ENCODE measurements at places on chromosomes 6 and 20.
A peak's percentile ranks its signal among the peaks of the same experiment; 100 is the strongest.

GRCh38 chr6:87832025-87832825, 130.2 kb upstream of the AKIRIN2 start:
- DNase-seq: peak; percentile 29

DNA sequence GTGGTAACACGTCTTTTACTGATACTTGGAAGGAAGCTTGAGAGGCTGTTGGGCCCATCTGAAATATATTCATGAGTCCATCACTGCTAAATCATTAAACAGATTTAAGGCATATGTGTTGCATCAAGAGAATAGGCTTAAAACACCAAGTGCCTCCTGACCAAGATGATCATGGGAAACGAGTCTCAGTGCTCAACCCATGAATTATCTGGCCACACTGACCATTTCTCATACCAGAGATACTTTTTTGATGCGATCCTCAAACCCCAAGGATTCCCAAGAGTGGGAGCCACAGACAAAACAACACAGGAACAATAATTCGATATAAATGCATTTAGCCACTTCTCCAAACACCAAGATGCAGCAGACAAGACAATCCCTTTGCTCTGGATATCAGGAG, 17.2 kb downstream of the HEY2 start:
- DNase-seq: no peak

- DNase-seq: no peak
Measured at GRCh38 chr6:154960854-154961530, 34.1 kb upstream of the TIAM2 start.

DNA sequence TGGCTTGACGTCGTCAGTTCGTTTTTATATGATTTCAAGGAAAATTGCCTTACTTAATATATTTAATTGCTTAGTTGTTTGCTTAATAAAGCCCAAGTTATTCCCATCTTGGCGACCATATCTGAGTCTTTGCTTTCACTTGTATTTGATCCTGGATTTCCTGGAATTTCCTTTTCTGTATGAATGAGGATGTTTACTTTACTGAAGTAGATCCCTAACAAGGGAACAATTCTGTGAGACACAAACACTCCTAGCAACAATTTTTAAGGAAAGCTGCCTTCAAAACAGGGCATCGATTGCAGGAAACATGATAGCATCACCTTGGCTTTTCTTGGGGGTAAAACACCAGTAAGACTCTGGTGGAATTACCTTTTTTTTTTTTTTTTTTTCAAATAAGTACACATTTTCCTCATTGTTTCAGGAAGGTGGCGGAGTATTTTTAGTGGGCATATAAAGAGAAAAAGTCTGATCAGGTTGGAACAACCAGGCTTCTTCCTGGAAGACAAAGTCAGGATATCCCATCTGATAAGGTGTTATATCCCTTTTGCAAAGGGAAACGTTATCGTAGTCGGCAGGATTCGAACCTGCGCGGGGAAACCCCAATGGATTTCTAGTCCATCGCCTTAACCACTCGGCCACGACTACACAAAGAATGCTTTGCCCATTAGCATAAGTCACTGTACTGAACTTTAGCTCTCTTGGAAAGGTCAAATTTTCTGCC, 68.5 kb upstream of the ZNF184 start:
- no peak for DNase-seq

DNA sequence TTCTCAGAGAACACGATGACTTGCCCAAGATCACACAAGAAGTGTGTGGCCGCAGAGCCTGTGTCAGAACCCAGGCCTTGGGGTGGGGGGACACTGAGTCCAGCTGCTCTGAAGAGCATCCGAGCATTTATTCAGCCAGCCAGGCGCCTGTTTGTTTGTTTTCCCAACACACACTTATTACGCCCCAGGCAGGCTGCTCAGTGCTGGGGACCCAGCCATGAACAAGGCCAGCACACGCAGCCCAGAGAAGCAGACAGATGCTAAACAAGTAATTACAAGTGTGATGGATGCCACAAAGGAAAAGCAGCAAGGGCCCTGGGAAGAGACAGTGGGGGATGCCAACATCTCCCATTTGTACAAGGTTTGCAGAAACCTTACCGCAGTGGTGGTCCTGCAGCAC, 19.4 kb upstream of the SIRPA start:
- peak; percentile 59 for DNase-seq

DNA sequence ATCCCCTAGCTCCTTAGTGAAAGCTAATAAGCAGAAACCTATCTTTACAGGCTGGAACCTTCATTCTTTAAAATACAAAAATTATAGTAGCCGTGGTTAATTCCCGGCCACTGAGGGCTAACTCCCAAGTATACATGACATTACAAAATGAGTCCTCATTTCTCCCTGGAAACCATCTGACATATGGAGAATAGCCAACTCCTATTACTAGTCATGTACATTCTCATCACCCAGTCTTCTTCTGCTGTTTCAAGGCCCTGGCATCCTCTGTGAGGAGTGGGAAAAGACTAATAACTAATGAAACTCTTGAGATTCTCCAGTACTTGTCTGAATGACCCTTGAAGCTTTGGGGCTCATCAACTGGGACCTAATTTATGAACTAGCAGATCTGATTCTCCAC, 30.2 kb downstream of the CSNK2A1 start:
- DNase-seq: no peak

- DNase-seq: no peak
Measured at GRCh38 chr6:44667668-44668390, 280.3 kb downstream of the CDC5L start.

GRCh38 chr6:47535316-47536225, 58.0 kb downstream of the CD2AP start:
- no peak for DNase-seq

DNA sequence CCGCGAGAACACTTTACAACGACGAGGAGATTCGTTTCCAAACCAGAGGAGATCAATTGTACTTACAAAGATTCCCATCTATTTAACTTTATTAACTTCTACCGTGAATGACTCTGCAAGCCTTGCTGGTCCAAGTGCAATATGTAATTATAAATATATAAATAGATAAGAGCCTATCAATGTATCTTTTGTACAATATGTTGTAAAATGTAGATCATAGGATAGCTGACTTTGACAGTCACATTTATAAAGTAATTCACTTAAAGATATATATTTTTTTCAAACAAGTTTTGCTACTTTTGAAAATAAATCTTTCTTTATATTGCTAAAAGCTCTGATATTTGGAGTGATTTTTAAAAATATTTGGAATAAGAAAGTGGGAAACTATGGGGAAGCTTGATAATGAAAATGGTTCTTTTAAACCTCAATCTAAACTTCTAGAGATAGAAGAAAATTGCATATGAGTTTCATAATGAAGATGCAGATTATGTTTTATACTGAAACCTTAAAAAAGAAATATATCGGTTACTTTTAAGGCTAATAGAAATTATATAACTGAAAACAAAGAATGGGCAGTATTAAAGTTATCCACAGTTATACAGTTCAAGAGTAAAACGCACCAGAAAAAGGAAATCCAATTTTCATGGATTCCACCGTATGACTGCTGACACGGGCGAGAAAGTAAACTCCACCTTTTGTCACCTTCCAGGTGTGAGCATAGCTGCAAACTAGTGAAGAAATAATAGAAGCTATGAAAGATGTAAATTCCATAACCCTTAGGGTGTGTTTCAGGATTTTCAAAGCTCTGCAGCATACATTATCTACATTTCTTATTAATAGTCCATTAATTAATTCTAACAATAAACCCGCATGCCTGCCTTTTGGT, 3.3 kb downstream of the TCF21 start:
- DNase-seq: no peak

GRCh38 chr6:73042892-73043291, 182.4 kb downstream of the KHDC1L start:
- no peak for DNase-seq

DNA sequence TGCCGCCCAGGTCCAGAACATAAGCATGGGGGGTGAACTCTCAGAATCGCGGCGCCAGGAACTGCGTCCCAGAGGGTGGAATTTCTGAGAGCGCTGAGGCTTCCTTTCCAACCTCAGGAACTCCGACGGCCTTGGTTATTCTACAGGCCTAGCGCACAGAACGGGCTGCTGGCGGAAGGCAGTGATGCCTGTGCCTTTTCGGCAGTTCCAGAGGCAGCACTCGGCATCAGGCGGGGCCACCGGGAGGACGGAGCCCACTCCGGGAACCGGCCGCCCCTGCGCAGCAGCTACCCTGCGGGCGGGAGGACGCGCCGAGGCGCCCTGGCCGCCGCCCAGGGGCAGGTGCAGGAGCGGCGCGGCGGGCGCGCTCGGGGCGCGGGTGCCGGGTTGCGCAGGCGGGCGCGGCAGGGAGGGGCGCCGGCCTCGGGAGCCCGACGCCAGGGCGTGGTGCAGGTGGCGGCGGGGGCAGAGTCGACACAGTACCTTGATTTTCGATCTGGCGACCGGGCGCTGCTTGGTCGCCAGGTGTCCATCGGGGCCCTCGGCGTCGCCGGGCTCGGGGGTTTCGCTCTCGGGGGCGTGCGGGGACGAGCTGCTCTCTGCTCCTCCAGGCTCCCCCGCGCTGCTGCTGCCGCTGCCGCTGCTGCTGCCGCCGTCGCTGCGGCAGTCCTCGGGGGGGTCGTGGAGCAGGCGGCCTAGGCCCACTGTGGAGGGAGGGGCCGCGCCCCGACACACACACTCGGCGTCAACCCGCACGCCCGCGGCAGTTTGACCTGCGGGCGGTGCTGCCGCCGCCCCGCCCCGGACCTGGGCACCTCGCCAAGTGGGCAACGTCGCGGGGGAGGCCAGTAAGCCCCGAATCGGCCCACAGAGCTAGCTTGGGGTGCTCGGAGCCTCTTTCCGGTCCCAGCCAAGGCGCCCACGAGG, 1.3 kb downstream of the OVOL2 start:
- peak; percentile 75 for DNase-seq

DNA sequence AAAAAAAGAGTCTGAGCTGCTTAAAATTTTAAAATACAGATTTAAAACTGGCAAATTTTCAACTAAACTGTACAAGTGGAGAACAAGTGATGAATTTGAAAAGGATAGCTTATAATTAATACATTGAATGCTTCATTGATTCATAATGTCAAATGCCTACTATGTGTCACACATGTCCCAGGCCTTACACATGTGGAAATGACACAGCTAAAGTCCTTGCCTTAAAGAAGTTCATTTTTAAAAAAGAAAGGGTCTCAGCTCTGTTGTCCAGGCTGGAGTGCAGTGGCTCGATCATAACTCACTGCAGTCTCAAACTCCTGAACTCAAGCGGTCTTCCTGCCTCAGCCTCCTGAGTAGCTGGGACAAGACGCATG, 5.0 kb downstream of the NCOA5 start:
- no peak for DNase-seq

- peak; percentile 38 for DNase-seq
Measured at GRCh38 chr6:29602564-29603361, 17.8 kb downstream of the OR2H2 start.

GRCh38 chr6:79269877-79270276, 35.4 kb upstream of the HMGN3 start:
- DNase-seq: no peak

DNA sequence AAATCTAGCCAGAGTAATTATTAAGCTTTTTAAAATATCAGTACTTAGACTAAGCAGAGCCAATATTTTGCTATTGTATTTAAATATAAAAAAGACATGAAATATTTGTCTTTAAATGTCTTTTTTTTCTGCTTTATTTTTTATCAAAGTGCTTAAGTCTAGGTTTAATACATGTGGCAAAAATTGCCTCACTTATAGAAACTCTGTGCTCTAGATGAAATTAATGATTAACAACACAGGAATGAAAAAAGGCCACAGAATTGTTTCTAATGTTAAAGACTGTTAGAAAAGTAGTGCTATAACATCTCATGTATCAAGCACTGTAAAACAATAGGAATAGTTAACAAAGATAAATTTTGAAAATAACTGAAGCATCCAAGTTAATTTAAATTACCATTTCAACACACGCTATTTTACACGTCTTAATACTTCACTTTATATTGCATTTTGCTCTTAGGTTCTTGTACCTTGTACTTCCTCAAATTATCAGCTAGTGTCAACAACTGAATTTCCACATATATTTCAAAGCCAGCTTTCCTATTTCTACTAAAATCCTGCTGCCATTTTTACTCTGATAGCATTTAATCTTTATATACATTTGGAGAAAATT, 1515.1 kb downstream of the HACE1 start:
- DNase-seq: no peak

GRCh38 chr20:16187956-16188616, 385.2 kb downstream of the KIF16B start:
- DNase-seq: no peak

DNA sequence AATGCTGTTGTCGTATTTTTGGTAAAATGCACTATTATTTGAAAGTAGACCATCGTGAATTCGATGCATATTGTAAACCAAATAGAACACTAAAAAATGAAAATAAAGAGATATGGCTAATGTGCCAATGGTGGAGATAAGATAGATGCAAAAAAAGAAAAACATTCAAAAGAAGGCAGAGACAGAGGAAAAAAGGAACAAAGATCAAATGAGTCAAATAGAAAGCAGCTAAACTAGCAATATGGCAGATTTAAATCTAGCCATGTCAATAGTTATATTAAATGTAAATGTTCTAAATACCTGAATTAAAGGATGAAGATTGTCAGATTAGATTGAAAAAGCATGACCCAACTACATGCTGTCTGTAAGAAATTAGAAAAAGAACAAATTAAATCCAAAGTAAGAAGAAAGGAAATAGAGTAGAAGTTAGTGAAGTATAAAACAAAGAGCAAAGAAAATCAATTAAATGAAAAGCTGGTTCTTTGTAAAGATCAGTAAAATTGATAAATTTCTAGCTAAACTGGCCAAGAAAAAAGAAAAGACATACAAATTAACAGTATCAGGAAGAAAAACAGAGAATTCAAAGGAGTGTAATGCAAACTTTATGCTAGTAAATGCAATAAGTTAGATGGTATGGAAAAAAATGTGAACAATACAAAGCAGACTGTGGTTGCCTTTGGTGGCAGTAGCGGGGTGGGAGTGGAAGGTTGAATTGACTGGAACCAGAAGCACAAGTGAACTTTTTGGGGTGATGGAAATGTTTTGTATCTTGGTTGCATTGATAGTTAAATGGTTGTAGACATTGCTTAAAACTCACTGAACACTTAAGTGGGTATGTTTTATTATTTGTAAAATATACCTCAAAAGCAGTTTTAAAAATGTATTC, 44.8 kb downstream of the PTPN1 start:
- no peak for DNase-seq

- no peak for DNase-seq
Measured at GRCh38 chr6:43833223-43833995, 63.4 kb downstream of the VEGFA start.

- no peak for DNase-seq
Measured at GRCh38 chr6:77037439-77037838, 425.9 kb downstream of the HTR1B start.

- DNase-seq: no peak
Measured at GRCh38 chr6:41332842-41333736, 2.3 kb upstream of the NCR2 start.

GRCh38 chr6:134457941-134458340, 140.0 kb upstream of the SGK1 start:
- no peak for DNase-seq
